ENCODE measurements at places on chromosomes 7 and 10.

DNA sequence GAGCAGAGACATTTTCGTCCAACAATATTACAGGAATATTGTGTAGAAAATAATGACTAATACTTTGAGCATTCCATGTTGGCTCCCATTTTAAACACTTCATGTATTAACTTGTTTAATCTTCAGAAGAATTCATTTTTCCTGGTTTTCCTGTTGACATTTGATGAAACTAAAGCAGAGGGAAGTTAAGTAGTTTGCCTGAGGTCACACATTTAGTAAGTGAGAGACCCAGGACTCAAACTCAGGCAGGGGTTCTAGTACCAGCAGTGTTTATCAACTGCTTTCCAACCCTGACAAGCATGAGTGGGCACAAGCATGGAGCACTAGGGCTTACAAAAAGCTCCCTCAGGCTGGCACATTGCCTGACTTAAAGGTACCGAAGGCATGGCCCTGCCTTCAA is 719.1 kb downstream of the AUTS2 start:
- DNase-seq: no peak

DNA sequence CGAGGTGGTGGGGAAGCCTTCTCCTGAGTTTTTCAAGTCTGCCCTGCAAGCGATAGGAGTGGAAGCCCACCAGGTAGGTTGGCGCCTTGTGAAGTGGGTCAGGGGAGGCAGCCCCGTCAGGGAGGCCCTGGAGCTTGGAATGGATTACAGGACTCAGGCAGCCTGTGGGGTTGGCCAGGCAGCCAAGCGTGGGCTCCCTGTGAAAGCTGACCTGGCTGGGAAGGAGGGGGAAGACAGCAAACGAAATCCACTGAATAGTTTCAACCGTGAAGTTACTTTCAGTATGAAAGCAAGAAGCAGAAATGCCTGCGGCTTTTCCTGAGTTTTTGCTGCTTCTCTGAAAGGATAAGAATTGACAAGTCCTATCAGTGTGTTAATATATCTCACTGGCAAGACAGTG is 36.4 kb downstream of the LHPP start:
- DNase-seq: no peak

GRCh38 chr10:117221156-117221711 is 19.7 kb upstream of the SLC18A2 start:
- DNase-seq: no peak

DNA sequence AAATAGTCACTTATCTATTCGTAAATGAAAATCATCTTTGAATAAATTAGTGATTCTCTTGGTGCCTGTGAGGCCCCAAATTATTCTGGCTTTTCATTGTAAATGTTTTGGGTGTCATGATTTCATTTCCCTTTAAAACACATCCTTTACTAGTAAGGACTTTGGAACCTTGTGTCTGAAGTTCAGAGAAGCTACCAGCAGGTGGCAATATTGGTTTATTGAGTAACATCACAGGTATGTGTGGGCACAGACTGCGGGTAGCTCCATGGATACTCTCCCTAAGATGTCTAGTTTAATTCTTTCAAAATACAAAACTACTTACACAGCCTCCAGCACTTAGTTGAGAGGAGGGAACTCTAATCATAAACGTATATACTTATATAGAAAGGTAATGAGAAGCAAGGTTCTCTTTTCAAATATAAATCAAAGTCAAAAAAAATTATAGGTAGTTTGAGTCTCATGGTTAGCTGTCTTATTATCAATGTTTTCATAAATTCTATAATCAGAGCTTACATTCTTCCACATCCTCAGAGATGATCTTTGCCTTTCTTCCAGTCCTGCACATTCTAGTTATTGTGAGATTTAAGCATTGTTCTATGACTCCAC is 449.6 kb downstream of the GRM8 start:
- no peak for DNase-seq

GRCh38 chr10:129038522-129038921 is 428.5 kb upstream of the MGMT start:
- no peak for DNase-seq

DNA sequence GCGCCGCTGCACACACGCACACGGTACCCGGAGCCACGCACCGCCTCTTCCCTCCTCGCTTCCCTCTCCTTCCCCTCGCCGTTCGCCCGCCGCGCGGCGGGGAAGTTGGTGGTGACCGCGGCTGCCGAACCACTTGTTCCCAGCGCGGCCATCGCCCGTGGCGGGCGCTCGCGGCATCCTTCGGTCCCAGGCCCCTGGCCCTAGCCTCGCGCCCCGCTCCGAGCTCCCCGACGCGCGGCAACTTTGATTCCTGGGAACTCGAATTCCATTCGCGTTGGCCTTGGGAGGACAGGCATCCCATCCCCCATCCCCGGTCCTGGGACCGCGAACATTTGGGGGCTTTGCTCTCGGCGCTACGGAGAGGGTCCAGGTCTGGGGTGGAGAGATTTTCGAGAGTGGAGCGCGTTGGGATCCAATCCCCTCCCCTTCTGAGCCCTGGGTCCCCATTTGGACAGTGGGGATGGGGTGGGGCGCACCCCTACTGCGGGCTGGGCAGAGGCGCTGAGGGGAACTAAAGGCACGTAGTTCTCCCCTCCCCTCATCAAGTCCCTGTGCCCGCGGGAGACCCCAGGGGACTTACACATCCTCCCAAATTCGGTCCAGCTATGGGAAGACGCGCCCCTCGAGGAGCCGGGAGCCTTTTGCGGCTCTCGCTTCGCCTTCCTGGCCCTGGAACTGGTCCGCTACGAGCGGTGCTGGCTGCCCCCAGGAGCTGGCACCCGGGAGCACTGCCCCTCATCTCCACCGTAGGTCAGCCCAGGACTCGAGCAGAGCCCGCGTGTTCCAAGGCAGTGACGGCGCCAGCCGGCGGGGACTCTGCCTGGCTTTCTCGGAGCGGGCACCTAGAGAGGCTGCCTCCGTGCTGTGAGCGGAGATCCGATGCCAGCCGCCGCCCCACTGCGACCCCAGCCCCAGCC is 834 bp downstream of the CDH23 start:
- no peak for DNase-seq

GRCh38 chr10:30557884-30558283 is 71.7 kb downstream of the LYZL2 start:
- no peak for DNase-seq

GRCh38 chr7:730501-731439 is 3.7 kb upstream of the PRKAR1B start:
- DNase-seq: no peak

DNA sequence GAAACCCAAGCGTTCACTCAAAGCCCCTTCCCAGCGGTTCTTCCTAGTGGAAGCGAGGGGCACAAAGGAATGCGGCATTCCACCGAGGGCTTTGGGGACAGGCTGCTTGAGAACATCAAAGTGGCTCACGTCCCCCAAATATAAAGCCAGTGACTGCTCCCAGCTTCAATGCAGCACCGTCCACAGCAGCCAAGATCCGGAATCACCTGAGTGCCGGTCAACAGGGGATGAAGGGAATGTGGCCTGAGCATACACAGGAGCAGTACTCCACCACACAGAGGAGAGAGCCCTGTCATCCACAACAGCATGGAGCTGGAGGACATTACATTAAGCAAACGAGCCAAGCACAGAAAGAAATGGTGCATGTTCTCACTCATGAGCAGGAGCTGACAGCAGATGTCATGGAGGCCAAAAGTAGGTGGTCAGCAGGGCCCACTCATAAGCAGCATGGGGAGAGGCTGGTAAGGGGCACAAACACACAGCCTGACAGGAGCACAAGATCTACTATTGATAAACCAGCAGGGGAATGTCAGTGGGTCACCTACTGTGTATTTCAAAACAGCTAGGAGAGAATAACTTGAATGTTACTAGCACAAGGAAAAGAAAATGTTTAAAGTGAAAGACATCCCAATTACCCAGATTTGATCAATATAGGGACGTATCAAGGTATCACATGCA is 79.5 kb downstream of the DIP2C start:
- DNase-seq: no peak

- DNase-seq: no peak
These were observed 797.6 kb upstream of the MBL2 start for GRCh38 chr10:53570221-53570620.

GRCh38 chr7:16668978-16669377 is 23.0 kb downstream of the BZW2 start:
- no peak for DNase-seq

DNA sequence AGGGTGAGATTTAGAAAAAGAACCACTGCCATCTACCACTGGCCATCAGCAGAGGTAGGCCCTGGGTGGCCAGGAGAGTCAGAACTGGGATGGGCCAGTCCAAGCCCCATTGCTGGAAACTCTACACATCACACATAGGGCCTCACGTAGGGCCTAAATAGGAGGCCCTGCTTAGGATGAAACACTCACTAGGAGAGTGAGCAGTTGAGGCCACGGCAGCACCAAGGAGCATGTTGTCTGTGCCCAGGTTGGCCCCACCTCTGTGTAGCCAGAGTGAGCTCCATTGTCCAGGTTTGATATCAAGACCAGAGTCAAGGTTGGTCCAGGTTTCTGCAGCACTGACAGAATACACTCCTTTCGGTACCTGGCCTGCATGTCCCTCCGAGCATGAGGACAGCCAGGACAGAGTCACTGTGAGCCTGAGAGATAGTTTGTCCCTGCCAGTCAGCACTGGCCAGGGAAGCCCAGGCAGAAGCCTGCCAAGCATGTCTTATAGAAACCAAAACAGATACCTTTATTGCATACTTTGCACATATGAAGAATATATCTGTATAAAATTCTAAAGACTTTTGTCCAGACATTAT is 77.9 kb upstream of the CAMK2B start:
- no peak for DNase-seq

- DNase-seq: no peak
These were observed 1010.0 kb downstream of the XPNPEP1 start for GRCh38 chr10:108913300-108913699.

GRCh38 chr10:51206500-51206899 is 132.2 kb downstream of the PRKG1 start:
- DNase-seq: no peak

DNA sequence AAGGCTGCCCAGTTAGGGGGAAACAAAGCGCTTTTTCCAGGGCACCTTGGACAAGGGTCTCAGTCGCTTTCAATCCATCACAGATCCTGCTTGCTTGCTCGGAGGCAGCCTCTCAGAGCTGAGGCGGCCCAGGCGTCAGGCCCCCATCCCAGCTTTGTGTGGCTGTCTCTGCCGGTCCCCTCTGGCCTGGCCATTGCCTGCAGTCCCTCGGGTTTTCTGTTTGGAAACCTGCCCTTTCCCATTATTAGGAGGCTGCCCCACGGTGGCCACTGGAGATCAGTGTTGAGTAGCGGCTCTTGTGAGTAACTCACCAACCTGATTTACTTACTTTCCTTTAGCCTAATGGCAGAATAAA is 216.1 kb downstream of the GLRX3 start:
- DNase-seq: no peak

- no peak for DNase-seq
These were observed 113.8 kb downstream of the CDK6 start for GRCh38 chr7:92722541-92722940.

DNA sequence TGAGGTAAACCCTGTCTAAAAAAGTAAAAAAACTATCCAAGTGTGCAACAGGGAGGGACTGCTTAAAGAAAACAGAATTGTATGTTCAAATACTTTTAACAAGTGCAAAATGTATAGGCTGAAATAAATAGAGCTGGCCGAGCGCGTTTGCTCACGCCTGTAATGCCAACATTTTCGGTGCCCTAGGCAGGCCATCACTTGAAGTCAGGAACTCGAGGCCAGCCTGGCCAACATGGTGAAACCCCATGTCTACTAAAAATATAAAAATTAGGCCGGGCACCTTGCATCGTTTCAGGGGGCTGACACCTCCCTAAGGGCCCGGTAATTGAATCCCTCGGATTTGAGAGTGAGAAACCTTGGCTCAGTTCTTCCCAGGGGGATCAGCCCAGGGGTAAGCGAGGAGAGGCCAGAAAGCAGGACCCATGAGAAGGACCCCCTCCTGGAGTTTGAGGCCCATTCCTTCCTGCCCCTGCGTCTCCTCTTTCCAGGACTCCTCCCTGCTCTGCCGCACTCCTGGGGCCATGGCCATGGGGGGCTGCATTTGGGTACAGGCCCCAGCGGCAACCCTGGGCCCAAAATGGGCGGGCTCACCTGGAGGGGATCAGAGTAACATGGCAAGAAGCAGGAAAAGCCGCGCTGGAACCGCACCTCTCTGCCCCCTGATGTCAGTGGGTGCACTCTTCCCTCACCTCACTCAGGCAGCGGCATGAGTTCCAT is 75.5 kb upstream of the TMEM248 start:
- DNase-seq: no peak

DNA sequence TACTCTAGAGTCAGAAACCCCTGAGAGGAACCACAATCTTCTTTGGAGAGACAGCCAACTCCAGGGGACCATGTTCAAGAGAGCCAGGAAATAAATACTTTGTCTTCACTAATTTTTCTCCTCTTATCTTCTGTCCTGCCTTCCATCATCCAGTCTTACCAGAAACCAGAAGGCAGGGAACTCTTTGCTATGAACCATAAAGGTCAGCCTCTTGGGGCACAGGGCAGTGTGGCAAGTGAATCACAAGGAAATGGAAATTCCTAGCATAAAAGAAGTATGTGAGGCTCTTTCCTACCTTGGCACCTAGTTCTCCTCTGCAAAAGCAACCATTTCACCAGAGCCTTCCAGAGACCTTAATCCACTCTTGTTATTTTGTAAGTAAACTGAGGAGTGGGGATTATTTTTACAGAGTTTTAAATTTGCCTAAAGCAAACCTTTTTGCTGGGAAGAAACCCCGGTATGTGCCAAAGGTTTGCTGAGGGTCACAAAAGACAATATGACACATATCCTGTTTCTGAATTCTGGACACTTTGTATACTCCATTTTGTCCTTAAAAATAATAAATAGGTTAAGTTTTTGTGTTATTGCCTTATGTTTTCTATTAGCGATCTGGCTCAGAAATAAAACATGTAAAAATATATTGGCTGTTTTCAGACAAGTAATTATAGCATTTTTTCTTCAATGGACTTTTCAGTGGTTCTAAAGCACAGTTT is 87.1 kb downstream of the ADAM22 start:
- DNase-seq: no peak

GRCh38 chr10:31197886-31198285 is 121.1 kb upstream of the ZEB1 start:
- DNase-seq: no peak

- no peak for DNase-seq
These were observed 400.7 kb downstream of the GATA3 start for GRCh38 chr10:8455181-8455580.

DNA sequence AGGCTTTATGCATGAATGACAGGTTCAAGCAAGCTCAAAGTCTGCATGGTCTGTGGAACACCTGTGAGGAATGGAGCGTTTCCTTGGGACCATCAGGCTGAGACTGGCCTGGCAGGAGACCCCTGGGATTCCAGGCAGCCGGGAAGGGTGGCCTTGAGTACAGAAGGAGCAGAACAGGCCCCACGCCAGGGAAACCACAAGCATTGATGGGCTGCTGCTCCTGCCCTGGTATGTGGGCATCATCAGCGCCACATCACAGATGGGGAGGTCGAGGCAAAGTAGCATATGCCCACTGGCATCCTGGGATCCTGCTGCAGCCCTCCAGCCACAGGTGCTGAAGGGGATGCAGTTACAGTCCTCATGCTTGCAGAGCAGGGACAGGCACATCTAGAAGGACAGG is 40.9 kb downstream of the ANTXRL start:
- no peak for DNase-seq

GRCh38 chr7:106770191-106770590 is 94.9 kb upstream of the PIK3CG start:
- no peak for DNase-seq

GRCh38 chr10:71836596-71836974 is 14.5 kb downstream of the PSAP start:
- no peak for DNase-seq
